Dorsolateral prefrontal cortex (tissue), 122 donors: ENCODE measurements at places on chromosomes 7 and 10.

DNA sequence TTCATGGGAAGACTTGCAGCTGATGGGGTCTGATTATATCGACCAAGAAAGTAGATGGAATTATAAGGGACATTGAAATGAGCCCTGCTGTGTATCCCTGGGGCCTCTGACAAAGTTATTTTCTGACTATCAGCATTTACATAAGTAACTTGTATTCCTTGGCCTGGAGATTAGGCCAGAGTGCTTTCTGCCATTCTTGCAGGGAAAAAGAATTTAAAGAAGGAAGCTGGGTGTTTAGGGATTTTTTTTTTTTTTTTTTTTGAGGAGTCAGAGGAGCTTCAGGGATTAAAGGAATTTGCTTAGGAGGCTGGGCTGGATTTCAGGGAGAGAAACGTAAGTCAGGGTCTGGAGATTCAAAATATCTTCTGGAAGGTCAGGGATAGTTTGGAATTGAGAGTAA lies 4.6 kb downstream of the SPAM1 start:
- no peak for DNase-seq

DNA sequence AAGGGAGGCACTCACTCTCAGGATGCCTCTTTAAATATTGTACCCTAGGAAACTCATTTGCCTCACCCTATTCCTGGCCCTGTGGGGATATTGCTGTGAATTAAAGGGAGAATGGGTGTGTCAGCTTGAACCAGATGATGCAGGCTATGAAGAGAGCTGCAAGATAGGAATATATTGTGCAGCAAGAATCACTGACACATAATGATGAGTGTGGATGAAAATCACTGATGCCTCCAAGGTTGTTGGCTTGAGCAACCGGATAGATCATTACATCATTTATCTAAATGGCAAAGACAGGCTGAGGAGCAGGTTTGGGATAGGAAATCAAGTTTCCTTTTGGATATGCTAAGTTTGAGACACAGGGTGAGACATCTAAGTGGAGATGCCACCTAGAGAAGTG lies 6.2 kb downstream of the SLC26A4 start:
- DNase-seq, result no peak

- no peak for DNase-seq
Measured at GRCh38 chr7:157233677-157234076, 95.0 kb downstream of the UBE3C start.

- DNase-seq, result no peak
Measured at GRCh38 chr7:156491435-156491834, 149.1 kb upstream of the RNF32 start.
